ENCODE measurements at places on chromosomes 5 and 9.

DNA sequence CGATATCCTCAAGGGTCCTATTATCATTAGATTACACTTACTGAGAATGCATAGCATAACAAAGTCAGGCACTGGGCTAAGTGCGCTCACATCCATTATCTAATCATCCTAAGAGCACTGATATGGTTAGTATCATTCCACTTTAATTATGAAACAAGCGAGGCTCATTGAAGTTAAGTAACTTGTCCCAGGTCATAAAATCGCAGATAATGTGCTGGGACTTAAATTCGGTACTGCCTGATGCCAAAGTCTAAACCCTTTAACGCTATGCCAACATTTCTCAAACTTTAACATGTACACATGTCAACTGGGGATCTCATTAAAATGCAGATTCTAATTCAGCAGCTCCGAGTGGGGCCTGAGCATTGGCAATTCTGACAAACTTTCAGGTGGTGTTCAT, 204.7 kb downstream of the PTTG1 start:
- no peak for DNase-seq

DNA sequence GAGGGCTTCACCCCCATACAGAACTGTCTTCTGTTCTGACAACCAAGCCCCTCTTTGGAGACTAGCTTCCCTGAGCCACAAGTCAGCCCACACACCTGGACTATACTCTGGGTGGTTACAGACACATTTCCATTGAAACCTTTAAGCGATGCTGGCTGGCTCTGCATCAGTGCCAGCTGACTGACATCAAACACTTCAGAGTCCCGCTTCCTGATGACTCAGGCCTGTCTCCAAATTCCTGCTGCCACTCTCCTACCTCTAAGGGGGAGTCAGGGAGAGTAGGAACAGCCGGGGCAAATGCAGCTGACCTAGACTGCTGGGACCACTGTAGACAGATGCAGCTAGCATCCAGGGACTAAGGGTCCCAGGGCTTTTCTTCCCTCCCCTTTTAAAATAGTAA, 59.4 kb downstream of the SIL1 start:
- peak; percentile 97 for DNase-seq

DNA sequence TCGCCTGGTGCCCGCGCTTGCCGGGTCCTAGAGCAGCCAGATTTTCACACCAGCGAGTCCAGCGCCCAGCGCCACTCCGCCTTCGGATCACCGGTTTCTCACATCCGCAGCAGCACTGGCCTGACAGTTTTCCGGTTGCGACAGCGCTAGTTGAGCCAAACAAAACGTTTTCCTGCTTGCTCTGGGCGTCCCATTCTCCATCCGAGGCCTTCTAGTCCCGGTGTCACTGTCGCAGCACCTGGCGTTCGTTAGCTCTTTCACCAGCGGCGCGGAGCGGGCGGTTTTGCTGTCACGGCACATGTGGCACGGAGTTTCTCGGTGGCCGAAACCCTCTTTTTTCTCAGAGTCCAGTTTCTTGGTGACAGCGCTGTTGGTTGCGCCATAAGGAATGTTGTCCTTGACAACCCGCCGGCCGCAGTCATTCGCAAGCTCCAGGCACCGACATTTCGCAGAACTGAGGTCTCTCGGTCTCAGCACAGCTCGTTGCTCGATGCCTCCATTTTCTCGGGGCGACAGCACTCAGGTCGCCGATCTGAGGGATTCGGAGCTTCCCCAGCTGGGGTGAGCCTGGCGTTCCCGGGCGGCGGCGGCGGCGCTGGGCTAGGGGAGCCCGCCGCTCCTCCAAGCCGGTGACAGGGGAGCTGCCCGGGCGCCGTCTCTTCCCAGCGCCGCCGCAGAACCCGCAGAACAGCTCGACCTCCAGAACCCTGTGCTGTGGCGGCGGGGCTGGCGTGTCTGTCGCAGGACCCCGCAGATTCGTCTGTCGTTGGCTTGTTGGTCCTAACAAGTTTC, 47.8 kb downstream of the ANXA2R start:
- DNase-seq: peak; percentile 85

DNA sequence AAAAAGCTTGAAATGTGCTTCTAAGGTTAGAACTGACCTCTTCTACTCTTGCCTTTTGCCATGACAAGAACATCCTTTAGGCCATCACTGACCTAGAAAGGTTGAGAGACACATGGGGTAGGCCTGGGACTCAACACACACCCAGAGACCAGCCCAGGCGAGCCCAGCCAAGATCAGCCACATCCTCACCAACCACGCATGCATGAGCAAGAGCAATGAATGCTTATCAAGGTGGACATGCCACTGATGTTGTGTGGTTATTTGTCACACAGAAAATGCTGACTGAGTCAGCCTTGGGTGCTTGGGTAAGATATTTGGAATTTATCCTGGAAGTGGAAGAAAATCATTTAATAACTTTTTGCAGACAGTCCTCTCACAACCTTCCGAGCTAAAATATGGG, 39.4 kb downstream of the SMIM23 start:
- no peak for DNase-seq

- no peak for DNase-seq
These were observed 41.2 kb downstream of the FREM1 start for GRCh38 chr9:14868772-14869583.

DNA sequence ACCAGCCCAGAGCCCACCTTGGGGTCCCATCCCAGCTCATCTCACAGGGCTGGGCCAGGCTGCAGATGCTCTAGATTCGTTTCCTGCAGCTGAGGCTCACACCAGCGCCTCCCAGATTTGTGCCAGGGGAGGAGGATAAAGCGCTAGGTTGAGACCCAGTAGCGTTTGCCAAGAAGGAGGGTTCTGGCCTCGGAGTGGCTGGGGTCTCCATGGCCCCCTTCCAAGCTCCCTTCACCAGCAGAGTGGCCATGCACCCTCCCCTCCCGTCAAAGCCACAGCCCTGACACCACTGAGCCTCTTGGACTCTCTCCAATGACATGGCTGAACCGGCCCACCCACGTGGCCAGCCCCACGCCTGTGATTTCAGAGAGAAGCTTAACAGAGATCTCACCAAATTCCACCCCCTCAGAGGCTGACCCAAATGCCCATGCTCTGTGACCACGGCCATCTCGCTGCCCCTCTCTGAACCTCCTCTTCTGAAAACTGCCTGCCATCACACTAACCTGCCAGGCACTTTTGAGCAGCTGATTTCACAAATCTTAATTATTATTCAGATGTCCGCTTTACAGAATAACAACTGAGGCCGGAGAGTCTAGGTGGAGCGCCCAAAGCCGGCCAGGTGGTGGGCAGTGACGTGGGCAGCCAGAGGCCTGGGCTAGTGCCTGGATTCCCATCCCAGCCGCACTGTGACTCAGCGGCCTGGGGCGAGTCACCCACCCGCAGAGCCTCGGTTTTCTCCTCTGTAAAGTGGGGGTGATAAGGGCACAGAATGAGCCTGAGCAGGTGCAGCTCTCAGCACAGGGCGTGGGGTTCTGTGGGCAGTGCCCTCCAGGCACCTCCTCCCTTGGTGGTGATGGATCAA, 155.7 kb downstream of the C9orf50 start:
- DNase-seq: no peak

- DNase-seq: no peak
These were observed 29.5 kb upstream of the SPIN1 start for GRCh38 chr9:88358723-88359122.

DNA sequence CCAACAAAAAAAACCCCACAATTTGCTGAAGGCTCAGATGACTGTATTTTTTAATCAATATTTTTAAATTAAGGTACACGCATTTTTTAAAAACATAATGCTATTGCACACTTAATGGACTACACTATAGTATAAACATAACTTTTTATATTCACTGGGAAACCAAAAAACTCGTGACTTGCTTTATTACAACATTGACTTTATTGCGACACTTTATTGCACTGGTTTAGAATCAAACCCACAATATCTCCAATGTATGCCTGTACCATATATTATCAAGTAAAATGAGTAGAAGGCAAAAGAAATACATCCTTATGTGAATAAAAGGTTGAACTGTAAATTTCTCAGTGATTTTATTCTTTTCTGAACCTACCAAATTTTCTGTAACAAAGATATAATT, 53.7 kb downstream of the RICTOR start:
- DNase-seq: no peak

DNA sequence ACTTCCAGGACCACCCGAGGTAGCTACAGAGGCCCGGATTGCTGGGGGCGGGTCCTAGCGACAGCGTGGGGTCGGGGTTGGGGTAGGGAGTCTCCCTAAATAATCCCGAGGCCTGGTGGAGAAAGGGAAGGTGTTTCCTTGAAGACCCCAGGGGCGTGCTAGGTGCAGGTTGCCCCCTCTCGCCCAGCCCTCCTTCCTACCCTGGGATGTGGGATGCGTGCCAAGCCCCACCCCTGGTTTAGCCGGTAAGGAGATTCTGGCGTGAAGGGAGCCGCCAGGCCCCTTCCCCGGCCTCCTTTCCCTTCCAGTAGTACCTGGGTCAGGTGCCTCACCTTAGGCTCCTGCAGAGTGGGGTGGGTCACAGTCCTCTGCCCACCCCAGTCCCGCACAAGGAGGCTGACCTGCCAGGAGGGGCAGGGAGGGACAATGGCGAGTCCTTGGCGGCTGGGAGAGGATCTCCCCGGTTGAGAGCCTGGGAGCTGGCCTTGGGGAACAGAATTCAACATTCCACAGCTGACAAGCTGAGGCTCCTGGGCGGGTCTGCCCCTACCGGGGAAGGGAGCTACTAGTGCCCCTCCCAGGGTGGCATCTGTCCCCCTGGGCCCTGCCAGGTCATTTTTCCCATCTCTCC, 674 bp downstream of the TSPAN17 start:
- peak; percentile 69 for DNase-seq

DNA sequence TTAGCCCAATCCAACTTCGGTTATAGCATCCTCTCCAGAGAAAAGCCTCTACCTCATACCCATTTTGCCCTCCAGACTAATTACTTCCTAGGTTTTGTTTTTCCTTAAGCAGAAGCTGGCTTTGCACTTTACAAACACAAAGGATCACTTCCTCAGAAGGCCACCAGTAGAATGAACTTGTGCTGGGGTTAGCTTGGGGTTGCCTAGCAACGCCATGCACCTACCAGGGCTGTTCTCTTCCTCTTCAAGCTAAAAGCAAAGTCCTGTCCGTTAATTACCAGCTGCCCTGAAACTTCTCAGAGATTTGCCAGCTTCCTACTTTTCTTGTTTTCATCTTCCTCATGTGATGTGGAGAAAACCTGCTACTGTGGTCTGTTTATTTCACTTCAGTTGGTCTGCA, 132.0 kb upstream of the WWC1 start:
- peak; percentile 89 for DNase-seq

- peak; percentile 50 for DNase-seq
These were observed 496.9 kb upstream of the ADAMTS16 start for GRCh38 chr5:4643190-4643589.

GRCh38 chr9:82961504-82962125, 101.3 kb downstream of the RASEF start:
- peak; percentile 90 for DNase-seq

- DNase-seq: no peak
These were observed 64.3 kb upstream of the PCA3 start for GRCh38 chr9:76699971-76700370.

- no peak for DNase-seq
These were observed 56.0 kb downstream of the RASGRF2 start for GRCh38 chr5:81016116-81016515.

GRCh38 chr5:175534070-175534932, 55.9 kb downstream of the SFXN1 start:
- DNase-seq: peak; percentile 96

GRCh38 chr5:151592855-151593408, 1.8 kb upstream of the FAT2 start:
- peak; percentile 82 for DNase-seq

DNA sequence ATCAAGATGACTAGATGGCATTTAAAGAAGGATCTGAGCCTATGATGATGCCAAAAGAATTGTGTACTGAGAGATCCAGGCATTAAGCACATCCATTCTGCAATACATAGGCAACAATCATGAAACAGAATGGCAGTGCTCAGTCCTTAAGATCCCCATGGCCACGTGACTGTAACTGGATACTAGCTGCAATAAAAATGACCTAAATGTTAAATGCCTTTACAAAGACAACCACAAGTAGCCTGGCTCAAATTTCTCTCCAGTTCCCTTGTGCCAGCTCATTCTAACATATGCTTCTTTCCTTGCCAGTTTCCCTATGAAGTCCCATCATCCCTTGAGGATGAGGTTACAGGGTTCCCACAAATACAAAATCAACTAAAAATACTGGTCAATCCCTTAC, 148.3 kb upstream of the GHR start:
- DNase-seq: peak; percentile 55

- DNase-seq: peak; percentile 33
These were observed 667.9 kb upstream of the ITGA1 start for GRCh38 chr5:52119768-52120167.

DNA sequence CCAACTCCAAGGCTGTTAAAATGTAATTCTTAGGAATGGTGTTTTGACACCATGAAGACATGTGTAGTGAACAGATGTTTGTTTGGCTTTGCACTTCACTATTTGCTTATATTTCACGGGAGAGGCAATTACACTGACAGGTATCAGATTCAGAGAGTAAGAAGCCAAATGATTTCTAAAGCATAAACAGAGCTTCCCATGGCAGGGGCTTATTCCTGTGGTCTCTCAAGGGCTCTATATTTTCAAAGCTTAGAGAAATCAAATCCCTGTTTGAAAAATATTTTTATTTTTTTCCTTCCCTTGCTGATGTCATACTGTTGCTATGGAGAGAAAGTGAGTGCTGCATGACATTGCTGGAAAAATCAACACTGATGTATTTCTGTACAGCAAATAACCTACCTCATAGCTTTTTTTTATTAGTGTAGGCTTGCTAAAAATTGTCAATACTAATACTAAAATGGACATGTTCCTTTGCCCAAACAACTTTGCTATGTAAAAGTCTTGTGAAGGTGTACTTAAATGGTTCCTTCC, 161.4 kb downstream of the GIN1 start:
- peak; percentile 78 for DNase-seq

DNA sequence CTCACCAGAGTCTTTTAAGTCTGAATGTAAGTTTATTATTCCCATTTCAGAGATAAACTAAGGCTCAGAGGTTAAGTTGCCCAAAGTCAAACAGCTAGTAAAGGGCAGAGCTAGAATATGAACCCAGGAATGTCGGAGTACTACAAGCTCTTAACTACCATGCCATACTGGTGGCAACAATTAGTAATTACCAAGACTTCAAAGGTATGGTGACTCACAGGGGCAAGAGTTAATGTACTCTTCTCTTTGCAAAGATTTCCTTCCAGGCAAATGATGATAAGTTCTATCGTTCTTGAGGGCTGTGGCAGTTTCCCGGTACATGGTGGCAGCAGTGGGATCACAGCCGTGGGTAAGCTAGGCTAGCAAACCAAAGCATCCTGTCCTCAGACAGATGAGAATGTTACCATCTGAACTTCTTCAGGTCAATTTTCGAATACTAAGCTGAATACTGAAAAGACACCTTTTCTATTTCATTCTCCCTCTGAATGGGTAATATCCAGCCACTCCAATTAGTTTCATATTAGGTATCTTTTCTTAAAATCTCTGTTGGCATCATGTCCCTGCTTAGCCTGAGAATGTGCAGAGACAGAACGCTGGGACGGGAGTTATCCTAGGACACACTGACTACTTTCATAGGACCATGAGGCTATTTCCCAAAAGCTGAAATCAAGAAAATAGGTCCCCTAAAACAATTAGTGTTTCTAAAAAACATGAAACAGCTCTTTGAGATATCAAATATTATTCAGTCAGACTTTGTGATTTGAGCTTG, 117.0 kb upstream of the NR5A1 start:
- no peak for DNase-seq

Measured in DMS53 (cell line).